ENCODE measurements at places on chromosomes 3 and 15.

DNA sequence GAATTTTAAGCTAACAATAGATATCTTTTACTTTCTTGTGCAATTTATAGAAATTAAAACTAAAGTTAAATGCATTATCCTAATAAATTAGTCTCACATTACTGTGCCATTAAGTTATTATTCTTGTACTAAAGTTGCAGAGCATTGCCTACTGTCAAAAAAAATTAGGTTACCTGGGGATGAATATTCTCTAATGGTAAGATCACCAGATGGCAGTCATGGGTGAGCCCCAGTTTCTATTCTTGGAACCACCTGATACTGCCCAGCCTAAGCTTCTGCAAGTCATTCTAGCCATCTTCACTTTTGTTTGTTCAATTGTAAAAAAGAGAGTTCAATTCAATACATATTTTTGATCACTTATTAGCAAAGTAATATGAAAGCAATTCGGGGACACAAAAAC lies 213.2 kb downstream of the CADM2 start:
- no peak overlapping the region for H3K4me3 ChIP-seq
- DNase-seq, result no peak
- H3K27ac ChIP-seq, result no peak overlapping the region
- H3K36me3 ChIP-seq, result no peaks in the 10 kb centered on the region

GRCh38 chr3:56894881-56895431 lies 93.2 kb upstream of the ARHGEF3 start:
- no peaks in the 10 kb centered on the region for H3K36me3 ChIP-seq
- no peaks in the 10 kb centered on the region for H3K27me3 ChIP-seq
- no peaks in the 10 kb centered on the region for H3K4me1 ChIP-seq
- no peak overlapping the region for H3K4me3 ChIP-seq
- no peak overlapping the region for H3K27ac ChIP-seq
- no peak for DNase-seq

GRCh38 chr15:100671858-100672543 lies 69.6 kb downstream of the ASB7 start:
- peak; percentile 85 for DNase-seq
- H3K36me3 ChIP-seq, result no peaks in the 10 kb centered on the region
- peaks cover 5% of the 10 kb centered on the region for H3K4me1 ChIP-seq
- H3K27ac ChIP-seq, result peak overlapping the region; percentile 52
- peak overlapping the region; percentile 69 for H3K4me3 ChIP-seq
- no peaks in the 10 kb centered on the region for H3K27me3 ChIP-seq

DNA sequence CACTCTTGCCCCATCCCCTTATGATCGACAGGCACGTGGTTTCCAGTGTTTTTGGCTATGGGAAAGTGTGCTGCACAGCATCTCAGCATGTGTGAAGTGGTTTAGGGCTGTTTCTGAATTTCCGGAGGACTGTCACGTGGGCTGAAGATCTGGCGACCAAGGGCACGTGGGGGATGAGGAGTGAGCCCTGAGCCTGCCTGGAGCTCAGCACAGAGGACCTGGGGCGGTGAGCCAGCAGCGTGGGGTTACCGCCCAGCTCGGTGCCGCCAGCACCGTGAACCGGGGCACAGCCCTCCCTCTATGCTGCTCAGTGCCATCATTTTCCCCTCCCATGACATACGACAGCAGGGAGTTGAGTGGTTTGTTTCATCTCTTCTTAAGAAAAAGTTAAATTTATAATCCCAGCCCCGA lies 150.2 kb downstream of the DNAJB8 start:
- no peak for DNase-seq
- H3K27me3 ChIP-seq, result no peaks in the 10 kb centered on the region
- no peaks in the 10 kb centered on the region for H3K36me3 ChIP-seq
- no peak overlapping the region for H3K4me3 ChIP-seq
- H3K4me1 ChIP-seq, result no peaks in the 10 kb centered on the region

GRCh38 chr3:117455782-117456181 lies 746.2 kb downstream of the TUSC7 start:
- H3K4me1 ChIP-seq, result no peaks in the 10 kb centered on the region
- no peaks in the 10 kb centered on the region for H3K36me3 ChIP-seq
- no peak for DNase-seq

All from osteoblast (primary cell).